ENCODE measurements at places on chromosomes 6 and 20.

DNA sequence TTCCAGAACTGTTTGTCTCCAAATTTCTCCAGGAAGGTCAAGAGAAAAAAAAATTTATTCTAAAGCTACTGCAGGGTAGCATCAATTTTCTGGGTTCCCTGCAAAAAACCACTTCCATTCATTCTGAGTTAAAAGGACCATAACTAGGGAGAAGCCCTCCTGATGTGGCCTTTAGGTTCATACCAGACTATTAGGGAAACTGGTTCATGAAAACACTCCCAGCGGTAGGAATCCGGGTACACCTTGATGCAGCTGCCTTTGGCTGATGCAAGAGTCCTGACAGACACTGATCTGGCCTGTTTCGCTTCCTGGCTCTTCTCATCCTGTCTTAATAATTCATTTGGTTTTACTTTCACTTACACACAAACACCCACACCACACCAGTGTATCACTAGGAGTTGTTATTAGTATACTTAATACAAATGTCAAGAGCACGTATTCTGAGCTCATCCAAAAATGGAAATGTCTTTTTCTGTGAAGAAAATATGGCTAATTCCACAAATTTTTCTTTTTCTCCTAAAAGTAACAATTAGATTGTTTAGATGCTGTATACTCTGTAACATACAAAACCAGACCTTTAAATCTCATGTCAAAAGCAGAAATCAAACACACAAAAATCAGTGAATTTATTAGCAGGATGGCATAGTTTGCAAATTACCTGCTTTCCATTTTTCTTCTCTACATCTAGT lies 38.4 kb upstream of the ARHGAP18 start:
- DNase-seq = peak; percentile 50

- DNase-seq = no peak
Observed at GRCh38 chr20:21175433-21175832, 49.6 kb downstream of the KIZ start.

- no peak for DNase-seq
Observed at GRCh38 chr6:34938268-34938667, 49.2 kb downstream of the ANKS1A start.

DNA sequence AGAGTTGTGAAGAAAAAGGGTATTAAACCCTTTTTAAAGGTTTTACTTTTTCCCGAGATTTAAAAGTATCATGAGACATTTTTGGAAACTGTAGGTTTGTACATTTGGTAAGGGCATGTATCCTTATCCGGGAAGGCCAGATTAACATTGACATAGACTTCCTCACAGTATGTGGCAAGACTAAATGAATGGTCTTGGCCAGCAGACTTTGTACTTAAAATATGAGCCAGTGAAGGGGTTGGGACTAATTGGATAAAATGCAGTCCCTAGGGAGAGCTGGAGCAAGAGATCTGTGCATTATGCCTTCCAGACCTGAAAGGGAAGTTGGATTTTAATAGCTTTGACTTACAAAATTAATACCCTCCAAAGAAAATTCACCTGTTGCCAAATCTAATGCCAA lies 60.4 kb upstream of the CCN2 start:
- DNase-seq = no peak

GRCh38 chr20:21739682-21740081 lies 34.2 kb downstream of the PAX1 start:
- DNase-seq = no peak

DNA sequence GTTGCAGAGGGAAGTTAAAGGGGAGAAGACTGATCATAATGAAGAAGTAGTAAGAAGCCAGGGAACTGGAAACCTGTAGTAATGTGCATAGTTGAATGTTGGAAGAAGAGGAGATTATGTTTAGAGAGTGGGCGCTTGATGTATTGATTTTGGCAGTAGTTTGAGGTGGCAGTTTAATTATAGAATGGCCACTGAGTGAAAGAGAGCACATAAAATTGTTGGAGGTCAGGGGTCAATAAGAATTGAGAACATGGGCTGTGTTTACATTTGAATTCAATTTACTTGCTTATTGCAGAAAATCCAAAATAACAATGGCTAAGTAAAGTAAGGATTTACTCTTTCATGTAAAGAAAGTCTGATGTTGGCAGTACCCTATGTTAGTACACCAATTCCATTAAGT lies 15.7 kb downstream of the VTA1 start:
- DNase-seq = no peak

DNA sequence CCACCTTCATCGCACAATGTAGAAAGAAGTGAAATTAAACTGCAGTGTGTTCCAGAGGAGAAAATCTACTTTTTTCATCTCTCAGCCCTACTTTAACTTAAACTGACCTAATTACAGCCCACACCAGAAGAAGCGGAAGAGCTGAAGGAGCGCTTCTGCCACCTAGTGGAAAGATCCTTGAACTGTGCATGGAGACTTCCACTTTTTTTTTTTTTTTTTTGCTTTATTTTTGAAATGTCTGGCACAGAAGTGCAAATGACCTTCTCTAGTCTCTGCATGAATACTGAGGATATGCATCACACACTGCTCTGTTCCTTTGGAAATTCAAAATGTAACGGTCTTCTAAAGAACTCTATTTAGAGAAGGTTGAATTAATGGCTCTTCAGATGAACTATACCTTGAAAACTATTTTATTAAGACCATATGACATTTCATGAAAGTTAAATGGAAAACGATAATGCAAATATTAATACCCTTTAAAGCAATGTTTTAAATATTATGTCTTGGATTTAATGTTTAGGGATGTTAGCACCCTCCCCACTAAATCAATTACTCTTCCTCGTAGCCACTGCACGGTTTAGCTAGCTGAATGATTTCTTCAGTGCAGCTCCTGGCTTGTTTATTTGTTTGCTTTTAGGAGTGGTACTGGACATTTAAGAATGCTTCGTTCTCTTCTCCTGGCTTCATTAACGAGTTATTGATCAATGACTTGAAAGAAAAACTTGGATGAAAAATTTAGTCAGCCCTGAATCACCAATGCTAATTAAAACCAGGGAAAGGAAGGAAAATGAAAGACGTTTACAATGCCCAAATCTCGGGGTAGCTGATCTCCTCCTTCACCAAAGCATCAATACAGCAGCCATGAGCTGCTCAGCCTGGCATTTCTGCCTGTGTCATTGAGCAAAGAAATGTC lies 569.6 kb upstream of the GJE1 start:
- peak; percentile 79 for DNase-seq

GRCh38 chr6:13487122-13488014 lies at the start of gene GFOD1:
Gene GFOD1 (minus strand): TSS chr6:13487600. CDS start chr6:13486890, 710 bp downstream.
- peak; percentile 53 for DNase-seq

DNA sequence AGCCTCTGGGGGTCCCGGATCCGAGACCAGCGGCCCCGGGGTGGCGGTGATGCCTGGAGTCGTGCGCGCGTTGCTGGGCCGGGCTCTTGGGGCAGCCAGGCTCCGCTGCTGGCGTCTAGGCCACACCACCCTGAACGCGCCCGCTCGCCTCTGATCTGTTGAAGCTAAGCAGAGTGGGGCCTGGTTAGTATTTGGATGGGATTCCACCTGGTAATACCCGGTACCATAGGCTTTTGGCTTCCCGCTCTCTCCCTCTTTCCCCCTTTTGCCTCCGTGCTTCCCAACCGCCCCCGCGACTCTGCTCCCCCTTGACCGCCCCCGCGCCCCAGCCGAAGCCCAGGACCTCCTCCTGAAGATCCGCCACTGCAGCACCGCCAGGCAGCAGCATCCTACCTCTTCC lies 1383.5 kb upstream of the DEFB115 start:
- peak; percentile 4 for DNase-seq

DNA sequence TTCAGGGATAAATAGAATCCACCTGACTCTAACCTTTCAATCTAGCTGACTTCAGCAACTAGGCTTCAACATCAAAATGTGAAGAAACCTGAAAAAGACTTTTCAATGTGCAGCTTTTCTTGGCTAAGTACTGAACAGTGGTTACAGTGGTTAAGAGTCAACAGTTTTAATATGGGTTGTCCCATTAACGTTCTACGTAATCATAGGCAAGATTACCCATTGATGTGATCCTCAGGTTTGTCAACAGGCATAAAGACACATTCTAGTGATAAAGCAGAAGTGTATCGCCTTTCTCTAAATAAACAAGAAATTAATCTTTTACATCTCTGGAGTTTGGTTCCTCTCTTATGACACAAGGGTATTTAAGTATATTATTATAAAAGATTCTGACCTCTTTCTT lies 154.1 kb upstream of the RUNX2 start:
- no peak for DNase-seq

DNA sequence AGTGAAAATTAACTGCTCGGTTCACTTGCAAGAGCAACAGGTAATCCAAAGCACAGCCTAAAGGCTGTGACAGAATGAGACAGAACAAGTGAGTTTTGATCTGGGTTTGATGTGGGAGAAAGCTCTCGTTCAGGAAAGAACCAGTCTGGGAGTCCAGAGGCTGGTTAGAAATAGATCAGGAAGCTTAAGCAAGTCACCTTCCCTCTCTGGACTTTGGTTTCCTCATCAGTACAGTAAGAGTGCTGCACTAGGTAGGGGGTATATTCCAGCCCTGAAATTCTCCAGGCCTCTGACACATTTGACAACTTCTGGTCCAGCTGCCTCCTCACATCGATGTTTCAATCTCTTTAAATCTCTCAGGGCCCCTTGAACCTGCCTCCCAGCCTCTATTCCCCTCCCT lies 33.7 kb upstream of the MDGA1 start:
- DNase-seq = no peak

- peak; percentile 88 for DNase-seq
Observed at GRCh38 chr6:139743664-139744437, 369.4 kb upstream of the CITED2 start.

GRCh38 chr6:163876391-163876790 lies 461.9 kb downstream of the QKI start:
- no peak for DNase-seq

DNA sequence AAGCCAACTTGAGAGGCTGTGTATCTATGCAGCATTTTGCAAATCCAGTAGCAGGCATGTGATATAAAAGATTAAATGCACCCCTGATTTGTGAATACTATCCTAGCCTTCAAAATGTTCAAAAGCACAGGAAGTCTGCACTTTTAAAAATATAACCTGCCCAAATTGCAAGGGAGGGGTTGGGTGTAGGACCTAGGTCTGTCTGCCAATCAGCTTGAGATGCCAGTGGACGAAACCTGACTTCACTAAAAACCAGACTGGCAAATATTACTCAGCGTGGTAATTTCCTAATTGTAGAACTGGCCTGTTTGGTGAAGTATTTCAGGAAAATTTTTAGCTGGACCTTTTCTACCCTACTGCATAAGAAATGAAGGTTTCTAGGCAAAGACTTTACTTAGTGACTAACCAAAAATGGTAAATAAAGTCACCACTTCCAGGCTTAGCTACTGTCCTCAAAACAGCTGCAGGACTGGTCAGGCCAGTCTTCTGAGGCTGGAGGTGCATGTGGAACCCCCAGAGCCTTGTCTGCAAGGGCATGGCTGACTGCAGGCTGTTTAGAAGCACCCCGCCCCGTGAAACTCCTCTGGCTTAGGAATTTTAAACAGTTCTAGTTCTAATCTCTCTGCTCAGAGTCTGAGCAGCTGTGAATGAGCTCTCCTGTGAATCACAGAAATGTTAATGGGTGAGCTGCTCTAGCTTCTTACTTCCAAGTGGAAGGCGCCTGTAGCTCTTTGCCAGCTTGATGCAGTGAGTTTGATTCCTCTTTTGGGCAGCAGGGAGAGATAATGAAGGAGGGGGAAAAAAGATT lies 104.4 kb upstream of the ESR1 start:
- DNase-seq = no peak

DNA sequence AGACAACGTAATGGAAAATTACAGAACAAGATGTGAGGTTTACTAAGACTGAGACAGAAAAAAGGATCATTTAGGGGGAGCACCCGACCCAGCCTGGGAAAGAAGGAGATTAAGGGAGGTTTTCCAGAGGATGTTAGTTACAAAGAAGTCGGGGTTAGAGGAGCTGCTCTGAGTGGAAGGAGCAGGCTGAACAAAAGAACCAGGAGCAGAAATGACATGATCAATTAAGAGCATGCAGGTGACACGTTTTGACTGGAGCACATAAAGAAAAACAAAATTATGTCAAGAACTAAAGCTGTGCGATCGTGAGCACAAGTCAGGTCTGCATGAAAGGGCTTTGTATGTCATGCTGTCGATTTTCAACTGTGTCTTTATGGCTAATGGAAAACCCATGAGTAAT lies 417.3 kb upstream of the MARCKS start:
- no peak for DNase-seq

GRCh38 chr20:17549131-17549530 lies 18.0 kb upstream of the BFSP1 start:
- no peak for DNase-seq

DNA sequence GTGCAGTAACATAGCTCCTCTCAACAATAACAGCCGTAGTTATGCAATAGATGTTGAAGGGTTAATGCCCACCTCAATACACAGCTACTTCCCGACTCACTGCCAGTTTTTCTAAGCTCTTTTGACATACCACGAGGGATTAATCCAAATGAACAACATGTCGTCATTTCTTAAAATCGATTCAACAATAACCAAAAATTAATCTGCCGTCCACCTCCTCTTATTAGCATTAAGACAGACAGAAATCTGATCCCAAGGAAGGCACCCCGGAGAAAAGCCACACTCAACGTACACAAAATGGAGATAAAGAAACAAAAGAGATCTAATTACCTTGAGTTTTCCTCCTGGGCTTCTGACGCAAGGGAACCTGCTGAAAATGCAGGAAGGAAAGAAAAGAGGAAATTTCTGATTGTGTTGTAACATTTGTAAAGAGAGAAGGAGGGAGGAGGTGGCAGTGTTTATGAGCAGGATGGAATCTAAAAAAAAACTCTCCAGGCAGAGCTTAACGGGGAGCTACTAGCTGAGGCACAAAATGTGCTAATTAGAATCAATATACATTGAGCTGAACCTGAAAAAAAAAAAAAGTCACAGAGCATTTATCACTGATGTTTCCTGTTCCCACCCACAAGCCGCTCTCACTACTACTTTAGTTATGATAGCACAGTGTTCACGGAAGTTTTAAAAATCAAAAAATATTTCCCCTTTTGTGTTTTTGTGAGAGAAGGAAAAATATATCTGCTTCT lies 109.3 kb downstream of the IPCEF1 start:
- DNase-seq = no peak

GRCh38 chr20:32329817-32330554 lies 28.1 kb upstream of the ASXL1 start:
- no peak for DNase-seq

GRCh38 chr6:45423824-45424450 lies 46.2 kb upstream of the SUPT3H start:
- DNase-seq = no peak

GRCh38 chr6:27187231-27188060 lies 60.1 kb upstream of the PRSS16 start:
- DNase-seq = no peak

DNA sequence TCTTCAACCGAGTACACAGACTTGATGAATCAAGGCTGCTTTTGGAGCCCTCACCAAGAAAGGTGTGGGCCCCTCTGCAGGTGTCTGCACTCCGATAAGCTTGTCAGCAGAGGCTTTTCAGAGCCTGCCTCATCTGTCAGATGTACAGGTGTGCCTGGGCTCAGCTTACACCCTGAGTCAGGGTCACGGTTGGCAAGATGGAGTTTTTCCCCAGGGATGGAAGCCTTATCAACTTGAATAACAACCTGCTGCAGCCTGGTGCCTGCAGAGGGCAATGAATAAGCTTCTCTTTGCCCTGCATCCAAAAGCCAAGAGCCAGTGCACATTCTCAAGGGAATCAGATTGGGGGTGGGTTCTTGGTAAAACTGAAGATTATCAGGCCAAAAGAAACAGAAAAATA lies 427.1 kb downstream of the CD83 start:
- DNase-seq = no peak

- DNase-seq = no peak
Observed at GRCh38 chr20:45032276-45032675, 66.0 kb downstream of the STK4 start.
